ENCODE measurements at places on chromosomes 2 and 18.

GRCh38 chr2:16153754-16154035 is 213.3 kb downstream of the MYCN start:
- DNase-seq, result no peak

DNA sequence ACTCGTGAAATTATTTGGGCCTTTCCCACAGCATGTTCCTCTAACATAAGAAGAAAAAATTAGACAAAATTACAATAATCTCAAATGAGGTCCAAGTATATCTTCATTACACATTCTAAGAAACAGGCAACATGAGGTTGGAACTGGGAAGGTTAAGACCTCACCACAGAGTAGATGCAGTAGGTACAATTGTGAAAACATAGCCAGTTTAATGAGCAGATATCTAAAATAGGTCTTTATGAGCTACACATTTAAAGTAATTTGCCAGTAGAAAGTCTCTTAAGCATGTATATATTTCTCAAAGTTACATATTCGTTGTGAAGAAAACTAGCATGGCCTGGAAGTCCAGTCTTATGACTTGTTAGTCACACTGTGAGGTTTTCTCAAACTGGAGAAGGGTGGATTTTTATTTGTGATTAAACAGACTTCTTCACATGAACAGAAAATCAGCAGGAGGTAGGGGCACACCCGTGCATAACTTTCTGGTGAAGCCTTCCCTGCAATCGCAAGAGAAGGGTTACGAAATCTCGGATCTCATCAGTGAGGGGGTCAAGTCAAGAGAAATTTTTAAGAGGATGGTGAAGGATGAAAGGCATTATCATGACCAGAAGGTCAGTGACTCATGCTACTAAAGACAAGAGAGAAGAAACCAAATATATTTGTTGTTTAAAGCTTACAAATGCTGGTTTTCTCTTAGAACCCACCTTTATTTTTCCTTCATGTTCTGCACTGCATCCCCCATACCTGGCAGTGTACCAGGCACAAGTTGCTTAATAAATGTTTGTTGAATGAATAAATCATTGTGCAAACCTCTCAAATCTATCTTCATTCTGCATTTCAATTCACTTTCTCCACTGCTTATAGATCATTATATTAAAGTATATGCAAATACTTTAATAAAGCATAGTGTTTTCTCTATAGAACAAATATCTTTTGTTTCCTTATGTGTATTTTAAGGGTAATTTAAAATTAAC is 5.1 kb upstream of the RAB27B start:
- no peak for DNase-seq

- DNase-seq, result no peak
Observed at GRCh38 chr2:77867146-77867545, 345.0 kb upstream of the LRRTM4 start.

DNA sequence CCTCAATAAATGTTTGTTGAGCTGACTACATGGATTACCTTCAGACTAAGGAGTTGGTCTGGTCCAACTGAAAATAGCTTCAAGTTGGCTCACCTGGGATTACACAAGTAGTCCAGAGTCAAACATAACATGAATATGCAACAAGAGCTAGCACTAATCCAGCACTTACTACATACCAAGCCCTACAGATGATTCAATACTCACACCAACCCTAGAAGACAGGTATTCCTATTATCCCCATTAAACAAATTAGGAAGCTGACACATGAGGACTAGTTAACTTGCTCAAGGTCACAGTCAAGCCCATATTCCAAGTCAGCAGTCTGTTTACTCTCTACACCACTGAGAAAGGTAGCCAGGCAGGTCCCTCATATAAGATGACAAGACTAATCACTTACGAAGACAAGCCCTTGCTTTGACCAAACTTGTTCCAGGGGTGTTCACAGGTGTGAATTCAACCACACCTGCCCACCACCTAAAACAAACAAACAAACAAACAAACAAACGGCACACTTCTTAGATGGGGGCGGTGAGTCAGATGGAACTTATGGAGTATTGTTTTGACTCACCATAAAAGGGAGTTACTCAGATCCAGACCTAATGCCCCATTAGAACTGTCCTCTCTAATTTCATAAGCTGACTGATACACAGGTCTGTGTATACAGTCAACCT is 29.1 kb downstream of the TMEM131 start:
- no peak for DNase-seq

DNA sequence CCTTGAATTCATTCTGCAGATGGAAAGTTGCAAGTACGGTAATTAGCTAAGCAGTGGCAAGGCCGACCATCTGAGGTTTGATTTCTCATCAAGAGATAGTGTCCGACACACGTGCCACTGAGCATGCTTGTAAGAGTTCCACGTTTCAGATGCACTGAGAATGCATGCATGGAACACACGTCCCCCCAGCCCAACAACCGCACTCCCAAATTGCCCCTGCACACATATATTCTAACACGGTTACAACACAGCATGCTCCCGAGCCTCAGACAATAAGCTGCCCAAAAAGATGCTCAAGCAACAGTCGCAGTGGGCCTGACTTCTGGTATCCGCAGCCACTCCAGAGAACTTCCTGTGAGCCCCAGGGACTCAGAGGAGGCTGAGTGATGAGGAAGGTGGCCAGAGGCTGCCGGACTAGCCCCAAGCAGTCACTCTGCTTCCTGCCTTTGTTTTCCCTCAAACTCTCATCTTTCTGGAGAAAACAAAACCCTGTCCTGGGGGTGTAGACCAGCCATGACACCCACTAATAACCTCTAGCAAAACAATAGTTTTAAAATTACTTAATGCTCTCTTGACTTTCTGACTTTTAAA is 204.0 kb downstream of the TGIF1 start:
- DNase-seq, result no peak

GRCh38 chr2:11009891-11010290 is 98.2 kb downstream of the KCNF1 start:
- DNase-seq, result no peak

DNA sequence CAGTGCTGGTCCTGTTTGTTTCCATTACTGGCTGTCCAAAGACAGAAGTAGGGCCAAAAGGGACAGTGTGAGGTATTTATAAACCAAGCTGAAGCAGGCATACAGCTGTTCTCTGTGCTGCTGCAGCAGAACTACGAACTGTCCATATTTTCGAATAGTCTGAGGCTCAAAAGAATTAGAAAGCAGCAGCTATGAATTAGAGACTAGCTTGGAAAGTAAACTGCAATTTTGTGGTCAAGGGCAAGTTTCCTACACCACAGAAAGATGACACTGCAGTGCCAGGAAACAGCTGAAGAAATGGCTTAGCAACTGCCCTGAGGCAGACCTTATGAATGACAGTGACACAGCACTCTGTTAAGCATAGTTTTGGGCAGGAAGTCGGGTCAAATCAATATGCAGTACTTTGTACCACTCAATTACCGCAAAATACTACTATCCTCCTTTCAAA is 125.3 kb downstream of the TMEM131 start:
- no peak for DNase-seq

GRCh38 chr18:34707670-34708069 is 2.4 kb upstream of the DTNA start:
- DNase-seq, result peak; percentile 65

DNA sequence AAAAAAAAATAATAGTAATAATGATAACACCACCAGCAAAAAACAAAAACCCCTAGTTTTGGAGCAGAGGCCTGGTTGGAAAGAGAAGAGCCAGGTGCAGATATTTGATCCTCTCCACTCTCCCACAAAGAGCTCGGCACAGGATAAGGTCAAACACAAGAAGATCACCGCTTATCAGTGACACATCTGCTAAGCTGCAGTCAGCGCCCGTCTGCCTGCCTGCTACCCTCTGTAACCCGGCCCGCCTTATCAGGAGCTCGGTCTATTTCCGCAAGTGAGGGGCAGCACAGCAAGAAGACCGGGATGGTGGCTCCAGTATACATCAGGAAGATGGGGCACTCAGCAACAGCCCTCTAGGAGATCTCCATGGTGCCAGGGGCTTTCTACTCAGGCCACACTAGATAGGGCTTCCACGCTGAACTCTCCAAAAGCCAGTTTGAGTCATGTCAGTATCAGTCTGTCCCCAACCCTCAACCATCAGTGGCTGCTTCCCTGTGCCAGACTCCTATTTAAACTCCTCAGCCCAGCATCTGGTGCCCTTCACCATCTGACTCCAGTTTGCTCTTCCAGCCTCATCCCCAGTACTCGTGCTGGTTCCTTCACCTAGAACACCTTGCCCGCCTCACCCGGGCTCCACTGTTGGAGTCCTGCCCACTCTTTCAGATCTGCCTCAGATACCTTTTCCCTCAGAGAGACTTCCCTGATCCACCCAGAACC is 67.3 kb upstream of the PPP1CB start:
- DNase-seq, result no peak

DNA sequence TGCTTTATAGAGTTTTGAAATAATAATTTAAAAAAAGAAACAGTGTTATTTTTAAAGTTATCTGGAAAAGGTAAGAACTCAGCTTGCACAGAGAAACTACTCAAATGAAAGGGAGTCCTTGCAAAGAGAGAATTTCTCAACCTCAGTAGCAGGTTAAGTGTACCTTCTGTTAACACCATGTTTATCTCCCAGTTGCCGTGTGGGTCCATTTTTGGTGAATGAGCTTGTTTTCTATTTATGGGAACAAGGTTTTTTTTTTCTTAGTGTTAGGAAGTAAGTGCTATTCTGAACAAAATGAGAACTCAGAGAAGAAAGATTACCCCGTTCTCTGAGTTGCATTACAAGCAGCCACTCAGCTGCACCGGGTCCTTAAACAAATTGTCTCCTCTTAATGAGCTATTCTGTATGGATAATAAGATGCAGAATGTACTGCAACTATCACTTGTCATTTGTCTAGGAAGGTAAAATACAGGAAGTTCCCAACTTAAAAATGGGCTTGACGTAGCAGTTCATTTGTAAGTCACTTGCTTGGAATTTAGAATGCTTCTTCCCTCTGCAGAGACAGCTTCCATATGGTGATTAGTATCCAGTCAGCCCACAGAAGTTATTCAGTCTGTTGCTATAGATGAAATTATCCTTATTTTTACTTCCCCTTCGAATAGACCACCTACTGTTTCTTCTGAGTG is 74.9 kb downstream of the LTBP1 start:
- no peak for DNase-seq

DNA sequence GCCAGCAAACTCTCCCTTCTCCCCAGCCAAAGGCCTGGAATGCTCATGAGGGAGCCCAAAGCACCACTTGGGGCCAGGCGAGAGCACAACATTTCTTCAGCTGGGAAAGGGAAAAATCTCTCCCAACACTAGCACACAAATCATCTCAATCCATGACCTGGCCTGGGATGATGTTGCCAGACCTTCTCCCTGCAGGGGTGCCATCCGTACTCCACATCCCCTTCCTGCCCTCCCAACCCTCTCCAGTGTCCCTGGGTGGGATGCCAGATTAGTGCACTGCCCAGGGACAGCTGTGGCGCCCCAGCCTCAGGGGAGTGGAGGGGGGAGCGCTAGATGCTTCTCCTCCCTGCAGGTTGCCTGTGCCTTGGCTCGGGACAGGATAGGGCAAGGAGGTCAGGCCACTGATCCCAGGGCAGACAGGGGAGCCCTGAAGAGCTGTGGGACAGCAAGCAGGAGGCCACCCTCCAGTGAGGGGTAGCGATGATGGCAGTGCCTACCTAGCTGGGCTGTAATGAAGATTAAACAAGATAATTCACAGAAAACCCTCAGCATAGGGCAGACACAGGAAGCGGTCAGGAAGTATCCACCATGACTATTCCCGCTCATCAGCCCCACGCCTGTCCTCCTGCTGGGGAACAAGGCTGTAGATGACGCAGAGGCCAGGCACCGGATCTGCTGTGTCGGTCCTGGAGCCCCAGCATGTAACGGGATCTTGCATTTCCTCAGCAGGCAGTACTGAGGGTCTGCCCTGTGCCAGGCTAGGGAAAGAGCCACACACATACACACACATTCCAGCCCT is 31.1 kb downstream of the SERTAD2 start:
- DNase-seq, result no peak

DNA sequence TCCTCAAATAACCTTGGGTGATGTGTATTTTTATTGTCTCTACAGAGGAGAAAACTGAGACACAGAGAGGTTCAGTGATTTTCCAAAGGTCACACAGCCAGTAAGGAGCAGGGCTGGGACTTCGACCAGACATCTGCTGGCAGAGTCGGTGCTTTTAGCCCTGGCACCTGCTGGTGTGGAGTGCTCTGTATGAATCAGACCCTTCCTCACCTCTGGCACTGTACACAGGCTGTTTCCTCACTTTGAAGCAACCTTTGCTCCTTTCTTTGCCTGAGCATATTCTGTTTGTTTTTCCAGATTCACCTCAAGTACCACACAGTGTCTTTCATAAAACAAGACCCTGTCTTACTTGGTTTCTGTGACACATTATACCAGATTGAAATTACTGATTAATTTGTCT is 107.9 kb downstream of the DPP10 start:
- no peak for DNase-seq

GRCh38 chr2:73939419-73939818 is 12.7 kb downstream of the DGUOK start:
- no peak for DNase-seq

- no peak for DNase-seq
Observed at GRCh38 chr18:23226391-23226790, 91.1 kb downstream of the CABLES1 start.

DNA sequence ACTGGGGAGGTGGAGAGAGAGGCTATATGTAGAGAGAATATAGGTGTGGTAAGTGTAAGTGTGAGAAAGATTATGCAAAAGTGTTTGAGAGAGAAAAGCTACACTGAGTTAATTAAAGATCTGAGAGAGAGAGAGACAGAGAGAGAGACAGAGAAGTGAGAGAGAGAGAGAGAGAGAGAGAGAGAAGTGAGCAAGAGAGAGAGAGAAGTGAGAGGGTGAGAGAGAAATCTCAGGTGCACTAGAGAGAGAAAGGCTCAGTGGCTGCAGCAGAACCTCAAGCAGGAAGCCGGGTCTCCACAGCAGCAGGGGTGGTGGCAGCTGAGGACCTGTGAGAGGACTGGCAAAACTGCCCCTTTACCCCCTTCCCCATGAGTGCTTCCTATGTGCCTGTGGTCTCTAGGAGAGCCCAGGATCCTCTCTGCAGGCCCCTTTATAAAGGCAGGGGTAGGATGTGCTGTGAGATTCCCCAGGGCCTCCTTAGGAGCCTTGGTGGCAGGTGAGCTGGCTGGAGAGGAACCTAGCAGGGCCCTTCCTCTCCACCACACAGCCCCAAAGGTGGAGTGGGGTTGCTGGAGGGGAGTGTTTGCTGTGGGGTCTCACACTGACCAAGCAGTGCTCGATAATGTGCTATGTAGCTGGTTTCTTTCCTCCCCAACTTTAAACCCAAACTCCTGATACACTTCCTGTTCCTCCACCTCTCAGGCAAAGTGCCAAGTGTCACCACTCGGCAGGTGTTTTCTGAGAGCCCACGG is 52.6 kb downstream of the SLC4A5 start:
- no peak for DNase-seq
